ENCODE measurements at places on chromosomes 2 and 18. TPM values are rescaled to one million over a fixed set of nuclear protein-coding genes. Genes with fewer than 3 reads are reported as not detected.

The TMEFF2 gene
- 5.6 TPM for total RNA-seq

The MERTK gene
- total RNA-seq, result 0.46 TPM

The LRATD1 gene
- 0.30 TPM for total RNA-seq

The C2orf78 gene
- not detected for total RNA-seq

The KCNG3 gene
- not detected for total RNA-seq

The CDH2 gene
- total RNA-seq, result 523 TPM

The MARCO gene
- total RNA-seq, result not detected

The ANXA4 gene
- total RNA-seq, result 19.0 TPM

The GPAT2 gene
- total RNA-seq, result 11.0 TPM

The VWA3B gene
- total RNA-seq, result 0.09 TPM
